ENCODE measurements at places on chromosomes 4 and X.

DNA sequence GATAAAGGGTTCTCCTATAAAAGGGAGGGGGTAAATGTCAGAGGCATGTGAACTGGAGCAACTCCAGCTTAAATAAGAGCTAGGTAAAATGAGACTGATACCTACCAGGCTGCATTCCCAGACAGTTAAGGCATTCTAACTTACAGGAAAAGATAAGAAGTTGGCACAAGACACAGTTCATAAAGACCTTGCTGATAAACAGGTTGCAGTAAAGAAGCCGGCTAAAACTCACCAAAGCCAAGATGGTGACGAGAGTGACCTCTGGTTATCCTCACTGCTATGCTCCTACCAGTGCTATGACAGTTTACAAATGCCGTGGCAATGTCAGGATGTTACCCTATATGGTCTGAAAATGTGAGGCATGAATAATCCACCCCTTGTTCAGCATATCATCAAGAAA lies 13.1 kb upstream of the SULT1B1 start:
- DNase-seq, result peak; percentile 75

DNA sequence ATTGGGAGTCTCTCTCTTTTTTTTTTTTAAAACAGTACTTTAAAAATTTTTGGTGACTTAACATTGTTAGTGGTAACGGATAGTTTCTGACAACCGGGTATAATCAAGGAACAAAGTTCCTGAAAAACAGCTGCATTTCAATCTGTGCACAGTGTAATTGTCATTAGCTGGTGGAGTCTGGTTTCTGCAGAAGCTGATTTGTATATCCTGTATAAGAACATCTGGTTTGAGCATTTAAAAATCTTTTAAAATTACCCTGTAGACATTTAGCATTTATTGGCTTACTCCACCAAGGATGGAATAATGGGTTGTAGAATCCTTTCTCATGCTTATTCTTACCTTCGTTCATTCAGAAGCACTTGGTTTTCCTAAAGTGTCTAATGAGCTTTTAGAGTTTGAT lies 11.2 kb downstream of the JADE1 start:
- DNase-seq, result no peak

DNA sequence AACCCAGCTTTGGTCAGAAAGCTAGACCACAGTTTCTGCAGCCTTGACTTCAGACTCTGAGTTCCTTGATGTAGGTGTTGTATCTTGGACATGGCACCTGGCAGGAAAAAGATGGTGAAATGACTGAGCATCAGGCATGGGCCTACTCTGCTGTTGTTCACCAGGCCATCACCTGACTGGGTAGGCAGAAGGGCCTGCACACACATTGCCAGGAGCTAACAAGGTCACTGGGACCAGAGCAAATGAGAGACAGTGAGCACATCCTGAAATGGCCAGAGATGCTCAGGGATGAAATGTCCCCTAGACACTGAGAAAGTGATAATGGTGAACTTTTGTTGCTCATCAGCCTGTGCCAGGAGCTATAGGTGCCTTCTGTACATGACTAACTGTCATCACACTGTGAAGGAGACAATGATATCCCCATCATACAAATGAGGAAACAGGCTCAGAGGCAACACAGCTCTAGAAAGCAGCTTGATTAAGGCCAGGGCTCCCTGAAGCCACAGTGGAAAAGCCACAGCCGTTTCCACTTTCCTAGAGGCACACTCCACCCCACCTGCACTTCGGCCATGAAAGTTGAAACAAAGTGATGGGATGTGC lies 128.3 kb downstream of the TSPAN5 start:
- no peak for DNase-seq

DNA sequence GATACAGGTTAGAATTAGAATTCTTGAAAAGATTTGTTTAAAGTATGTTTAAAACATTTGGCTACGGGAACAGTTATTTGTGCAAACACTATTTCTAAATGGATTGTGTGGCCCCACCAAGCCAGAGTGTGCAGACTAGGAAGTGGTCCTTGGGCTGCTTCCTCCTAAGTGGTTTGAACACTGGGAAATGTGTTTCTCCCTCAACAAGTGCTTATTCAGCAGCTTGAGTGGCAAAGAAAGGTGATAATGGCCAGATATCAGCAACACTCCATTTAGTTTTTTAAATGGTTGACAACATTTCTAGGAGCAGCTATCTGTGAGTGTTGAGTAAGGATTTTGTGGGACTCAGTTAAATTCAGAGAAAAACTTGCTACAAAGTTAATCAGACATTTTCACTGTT lies 141.4 kb upstream of the LNX1 start:
- DNase-seq, result no peak

GRCh38 chr4:35253331-35253730 lies 991.0 kb downstream of the ARAP2 start:
- DNase-seq, result no peak

- no peak for DNase-seq
Observed at GRCh38 chr4:80196259-80196921, 913 bp upstream of the PRDM8 start.

- no peak for DNase-seq
Observed at GRCh38 chr4:64105903-64106302, 303.3 kb downstream of the TECRL start.

- no peak for DNase-seq
Observed at GRCh38 chr4:126265888-126266287, 951.1 kb downstream of the FAT4 start.

- DNase-seq, result no peak
Observed at GRCh38 chrX:71615954-71616353, 2.4 kb downstream of the CXCR3 start.

DNA sequence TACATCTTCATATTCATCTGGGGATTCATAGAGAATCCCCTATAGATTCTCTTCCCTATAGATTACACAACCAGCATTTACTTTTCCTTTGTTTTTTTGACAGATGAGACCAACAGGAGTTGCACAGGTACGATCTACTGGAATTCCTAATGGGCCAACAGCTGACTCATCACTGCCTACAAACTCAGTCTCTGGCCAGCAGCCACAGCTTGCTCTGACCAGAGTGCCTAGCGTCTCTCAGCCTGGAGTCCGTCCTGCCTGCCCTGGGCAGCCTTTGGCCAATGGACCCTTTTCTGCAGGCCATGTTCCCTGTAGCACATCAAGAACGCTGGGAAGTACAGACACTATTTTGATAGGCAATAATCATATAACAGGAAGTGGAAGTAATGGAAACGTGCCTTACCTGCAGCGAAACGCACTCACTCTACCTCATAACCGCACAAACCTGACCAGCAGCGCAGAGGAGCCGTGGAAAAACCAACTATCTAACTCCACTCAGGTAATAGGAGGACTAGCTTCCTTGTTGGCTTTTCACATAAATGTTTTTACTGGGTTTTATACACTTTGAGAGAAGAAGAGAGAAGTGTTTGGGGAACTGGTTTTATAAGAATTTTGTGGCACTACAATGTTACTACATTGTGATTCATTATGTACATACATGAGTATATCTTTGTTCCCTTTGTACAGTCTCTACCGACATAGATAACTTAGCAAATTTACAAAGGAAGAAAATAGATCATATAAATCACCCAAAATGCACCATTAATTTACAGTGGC lies 137.2 kb downstream of the DIPK2B start:
- no peak for DNase-seq

GRCh38 chr4:177770776-177771175 lies 328.5 kb upstream of the AGA start:
- DNase-seq, result peak; percentile 8

GRCh38 chr4:129144755-129145206 lies 48.8 kb downstream of the C4orf33 start:
- no peak for DNase-seq

- no peak for DNase-seq
Observed at GRCh38 chr4:18691431-18692200, 670.1 kb upstream of the LCORL start.

- no peak for DNase-seq
Observed at GRCh38 chrX:133783274-133783673, 202.1 kb downstream of the GPC3 start.

- no peak for DNase-seq
Observed at GRCh38 chrX:24796204-24796603, 102.5 kb downstream of the POLA1 start.

DNA sequence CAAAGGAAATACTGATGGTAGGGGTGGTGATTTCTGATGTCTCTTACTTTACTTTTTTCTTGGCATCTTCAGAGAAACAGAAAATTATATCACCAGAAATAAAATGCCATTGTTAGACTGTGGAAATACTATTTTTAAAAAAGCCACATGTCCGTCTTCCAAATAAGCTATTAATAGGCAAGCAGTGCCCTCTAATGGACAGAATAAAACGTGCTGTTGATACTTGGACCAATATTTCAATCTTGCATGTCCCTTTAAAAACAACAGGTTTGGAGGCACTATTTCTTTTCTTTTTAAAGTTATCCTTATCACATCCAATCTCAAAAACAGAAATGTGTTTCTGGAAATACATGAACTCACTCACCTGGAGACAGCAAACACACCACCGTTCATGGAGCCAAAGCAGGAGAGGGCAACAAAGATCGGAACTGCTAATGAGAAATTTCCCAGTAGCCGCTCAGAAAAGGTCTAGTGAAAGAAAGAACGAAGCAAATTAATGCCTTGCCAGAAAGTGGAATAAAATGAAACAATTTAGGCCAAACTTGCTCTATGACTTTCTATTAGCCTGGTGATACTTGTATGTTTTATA lies 59.2 kb downstream of the SLC7A11 start:
- DNase-seq, result peak; percentile 59

DNA sequence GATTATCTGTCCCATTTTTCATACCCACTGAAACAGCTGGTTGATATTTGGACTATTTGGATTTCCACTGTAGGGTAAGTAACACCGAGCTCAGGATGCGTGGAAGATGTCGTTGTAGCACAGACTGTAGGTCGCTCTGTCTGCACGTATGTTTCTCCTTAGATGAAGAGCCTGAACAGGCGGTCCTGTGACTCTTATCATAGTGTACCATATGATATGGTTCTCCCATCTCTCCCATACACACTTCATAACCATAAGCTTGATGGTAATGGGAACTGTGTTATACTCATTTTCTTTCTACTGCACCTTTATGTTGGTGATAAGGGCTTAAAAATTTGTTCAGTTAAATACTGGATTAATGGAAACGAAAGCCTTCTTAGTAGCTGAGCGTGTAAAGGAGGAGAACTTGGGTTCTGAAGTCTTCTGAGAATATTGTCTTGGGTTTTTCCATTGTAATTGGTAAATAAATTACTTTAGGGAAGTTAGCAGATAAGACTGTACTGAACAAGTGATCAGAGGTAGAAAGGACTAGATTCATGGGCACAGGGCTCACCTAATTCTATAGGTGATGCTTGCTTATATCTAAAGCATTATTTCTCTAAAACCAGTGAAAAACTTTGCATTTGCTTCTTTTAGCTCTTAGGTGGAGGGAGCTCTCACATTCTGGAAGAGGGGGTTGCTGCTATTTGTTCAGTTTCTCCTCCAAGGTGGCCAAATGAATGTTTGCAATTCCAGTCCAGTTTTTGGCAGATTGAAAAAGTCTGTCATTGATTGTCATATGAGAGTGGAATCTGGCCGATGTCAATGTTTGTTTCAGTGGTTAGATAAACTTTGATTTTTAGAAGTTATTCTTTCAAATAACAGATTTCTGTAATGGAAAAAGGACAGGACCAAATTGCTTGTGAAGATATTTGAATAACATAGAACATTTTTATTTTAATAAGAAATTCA lies 15.8 kb downstream of the SMAD1 start:
- no peak for DNase-seq
